Right hindlimb (tissue), 1 donor: ENCODE measurements at places on chromosomes 1 and 21.

GRCh38 chr1:48701445-48701844 lies 75.2 kb downstream of the BEND5 start:
- DNase-seq, result no peak

DNA sequence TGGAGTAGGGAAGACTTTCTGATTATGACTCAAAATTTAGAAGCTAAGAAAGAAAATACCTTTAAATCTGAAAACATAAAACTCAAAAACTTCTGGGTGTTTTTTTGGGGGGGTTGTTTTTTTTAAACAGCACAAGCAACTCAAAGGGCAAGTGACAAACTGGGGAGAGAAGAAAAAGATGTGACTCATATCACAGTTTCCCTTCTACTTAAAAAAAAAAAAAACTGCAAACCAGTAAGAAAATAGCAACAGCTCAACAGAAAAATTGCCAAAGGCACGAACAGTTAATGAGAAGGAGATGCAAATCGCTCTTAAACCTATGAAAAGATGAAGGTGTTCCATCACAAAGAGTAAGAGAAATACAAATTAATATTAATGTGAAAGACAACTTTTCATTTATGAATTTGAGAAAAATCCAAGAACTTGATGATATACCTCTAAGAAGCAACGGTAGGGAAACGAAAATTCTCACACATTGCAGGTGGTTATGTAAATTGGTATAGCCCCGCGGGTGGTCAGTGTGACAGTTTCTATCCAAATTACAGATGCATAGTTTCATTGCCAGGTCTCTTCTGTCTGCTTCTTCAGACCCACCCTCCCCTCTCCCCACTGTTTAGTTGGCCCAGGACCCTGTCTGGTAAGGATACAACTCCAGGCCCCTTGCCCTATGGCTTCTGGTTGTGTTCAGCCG lies 9.0 kb downstream of the IFNAR2 start:
- DNase-seq, result no peak

- no peak for DNase-seq
These were observed 36.7 kb upstream of the LRRC53 start for GRCh38 chr1:74548961-74549750.

DNA sequence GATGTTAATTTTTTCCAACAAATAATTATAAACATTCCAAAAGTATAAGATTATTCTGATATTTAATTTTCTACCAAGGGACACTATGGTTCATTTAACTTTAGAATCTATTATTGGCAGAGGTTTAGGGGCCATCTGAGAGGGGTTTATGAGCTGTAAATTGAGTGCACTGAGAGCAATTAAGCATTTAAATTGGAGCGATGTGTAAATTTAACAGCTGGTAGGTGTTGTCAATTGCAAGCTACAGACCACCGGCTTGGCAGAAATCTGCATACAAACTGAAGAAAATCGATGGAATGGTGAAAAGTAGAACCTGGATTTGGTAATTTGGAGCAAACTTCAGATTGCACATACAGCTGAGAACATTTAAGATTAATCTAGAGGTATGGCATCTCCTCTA lies 55.8 kb upstream of the MTF2 start:
- DNase-seq, result no peak

GRCh38 chr1:187415065-187415464 lies 586.3 kb downstream of the PLA2G4A start:
- DNase-seq, result no peak

- DNase-seq, result no peak
These were observed 25.3 kb downstream of the SH3BP5L start for GRCh38 chr1:248800459-248800858.

DNA sequence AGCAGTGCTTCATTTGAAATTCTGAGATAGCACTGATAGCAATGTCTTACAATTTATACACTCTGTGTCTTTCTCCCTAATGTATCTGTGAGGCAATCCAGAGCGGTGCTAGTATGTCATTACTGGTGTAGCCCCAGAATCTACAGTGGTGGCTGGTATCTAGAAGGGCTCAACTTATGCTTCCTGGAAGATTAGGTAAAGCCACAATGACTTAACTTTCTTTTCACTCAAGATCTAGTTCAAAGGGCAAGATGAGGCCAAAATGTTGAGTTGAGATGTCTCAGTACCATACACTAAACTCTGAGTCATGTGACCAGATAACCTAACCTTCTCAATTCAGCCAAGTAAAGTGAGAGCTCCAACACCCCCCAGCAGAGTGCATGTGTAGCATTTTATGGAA lies 77.5 kb downstream of the PAPPA2 start:
- DNase-seq, result no peak

DNA sequence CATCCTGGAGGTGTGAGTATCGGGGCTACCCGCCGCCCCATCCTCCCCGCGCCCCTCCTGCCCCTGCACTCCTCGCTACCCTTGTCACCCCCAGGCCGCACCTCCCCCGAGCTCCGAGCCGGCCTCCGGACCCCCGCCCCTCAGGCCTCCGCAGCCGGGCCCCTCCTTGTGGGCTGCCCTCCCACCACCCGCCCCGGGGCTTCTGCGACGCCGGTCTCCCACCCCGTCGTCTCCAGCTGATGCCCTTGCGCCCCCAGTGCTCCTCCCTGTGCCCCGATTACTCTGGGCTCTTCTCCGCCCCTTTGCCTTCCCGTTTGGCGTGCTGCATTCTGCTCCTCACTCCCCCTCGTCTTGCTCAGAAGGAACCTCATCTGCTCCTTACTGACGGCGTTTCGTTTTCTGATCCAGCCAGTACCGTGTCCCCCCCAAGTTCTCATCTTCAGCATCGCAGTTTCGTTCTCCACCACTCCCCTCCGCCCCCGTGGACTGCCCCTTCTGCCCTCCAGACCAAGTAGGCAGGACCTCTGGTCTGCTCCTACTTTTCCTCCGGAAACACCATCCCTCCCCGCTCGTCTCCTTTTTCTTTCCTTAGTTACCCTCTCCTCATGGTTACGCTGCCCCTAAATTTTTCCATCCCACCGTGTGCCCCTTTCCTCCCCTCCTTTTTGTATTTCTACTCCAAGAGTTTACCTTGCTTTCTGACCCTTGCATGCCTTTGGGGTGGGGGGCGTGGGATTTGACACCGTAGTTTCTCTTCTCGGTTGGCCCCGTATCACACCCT lies 841 bp downstream of the SNX27 start:
- DNase-seq, result peak; percentile 68

DNA sequence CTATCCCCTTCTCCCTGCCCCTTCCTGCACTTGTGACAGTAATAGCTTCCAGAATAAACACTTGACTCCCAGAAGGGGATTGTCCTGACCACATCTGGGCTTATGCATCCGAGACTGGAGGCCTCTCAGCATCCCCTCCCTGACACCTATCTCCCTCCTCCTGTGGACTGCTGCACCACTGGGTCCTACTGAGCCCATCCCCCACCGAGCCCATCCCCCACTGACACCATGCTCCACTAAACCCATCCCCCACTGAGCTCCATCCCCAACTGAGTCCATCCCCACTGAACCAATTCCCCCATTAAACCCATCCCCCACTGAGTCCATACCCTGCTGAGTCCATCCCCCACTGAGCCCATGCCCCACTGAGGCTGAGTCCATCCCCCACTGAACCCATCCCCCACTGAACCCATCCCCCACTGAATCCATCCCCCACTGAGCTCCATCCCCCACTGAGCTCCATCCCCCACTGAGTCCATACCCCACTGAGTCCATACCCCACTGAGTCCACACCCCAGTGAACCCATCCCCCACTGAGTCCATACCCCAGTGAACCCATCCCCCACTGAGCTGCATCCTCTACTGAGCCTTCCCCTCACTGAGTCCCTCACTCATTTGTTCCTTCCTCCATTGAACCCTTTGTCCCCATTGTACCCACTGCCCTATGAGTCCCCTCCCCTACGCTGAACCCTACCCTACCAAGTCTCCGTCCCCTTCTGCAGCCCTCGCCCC lies 5.6 kb downstream of the PDZK1IP1 start:
- no peak for DNase-seq

- DNase-seq, result no peak
These were observed 89.8 kb downstream of the DHRS3 start for GRCh38 chr1:12528021-12528852.

DNA sequence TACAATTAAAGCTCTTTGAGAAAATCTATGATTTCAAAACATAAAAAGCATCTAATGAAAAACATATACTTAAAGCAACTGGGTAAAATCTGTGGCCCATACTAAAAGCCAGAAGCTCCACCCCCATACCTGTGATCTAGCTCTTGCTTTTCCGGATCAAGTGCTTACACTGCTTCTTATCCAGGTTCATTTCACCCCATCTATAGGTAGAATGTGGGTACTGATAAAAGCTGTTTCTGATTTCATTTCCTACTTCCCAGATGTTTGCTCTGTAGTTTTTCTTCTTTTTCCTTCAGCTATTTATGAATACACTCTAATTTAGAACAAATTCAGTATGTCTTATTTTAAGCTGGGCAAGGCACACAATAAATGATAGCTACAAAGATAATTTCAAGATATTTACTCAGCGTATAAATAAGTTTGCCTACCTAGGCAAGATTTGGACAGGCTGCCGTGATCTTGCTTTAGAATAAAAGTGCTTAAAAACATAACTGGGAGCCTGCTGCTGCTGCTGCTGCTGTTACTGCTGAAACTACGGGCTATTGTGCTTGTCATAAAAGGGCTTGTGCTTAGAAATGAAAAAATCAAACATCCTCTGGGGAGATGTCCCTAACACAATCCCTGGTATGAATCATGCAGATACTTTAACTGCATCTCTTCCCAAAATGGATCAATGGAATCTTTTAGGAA lies 2.1 kb downstream of the SIPA1L2 start:
- no peak for DNase-seq

GRCh38 chr21:26117324-26117971 lies 53.1 kb downstream of the APP start:
- DNase-seq, result no peak

DNA sequence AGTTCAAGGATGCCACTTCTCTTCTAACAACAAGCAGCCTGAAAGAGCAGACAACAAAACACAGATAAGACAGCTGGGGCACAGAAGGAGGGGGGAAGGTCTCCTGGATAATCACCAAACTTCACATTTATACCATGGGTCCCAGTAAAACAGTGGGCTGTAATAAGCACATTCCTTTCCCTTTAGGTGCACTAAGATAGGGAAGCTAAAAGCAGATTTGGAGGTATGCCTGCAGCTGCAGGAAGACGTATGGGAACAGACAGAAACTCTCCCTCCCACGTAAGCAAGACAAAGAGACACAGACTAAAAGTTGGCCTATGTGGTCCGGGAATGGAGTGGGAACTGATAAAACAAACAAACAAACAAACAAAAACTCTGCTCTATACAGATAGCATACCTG lies 612.1 kb downstream of the MRPL39 start:
- no peak for DNase-seq

DNA sequence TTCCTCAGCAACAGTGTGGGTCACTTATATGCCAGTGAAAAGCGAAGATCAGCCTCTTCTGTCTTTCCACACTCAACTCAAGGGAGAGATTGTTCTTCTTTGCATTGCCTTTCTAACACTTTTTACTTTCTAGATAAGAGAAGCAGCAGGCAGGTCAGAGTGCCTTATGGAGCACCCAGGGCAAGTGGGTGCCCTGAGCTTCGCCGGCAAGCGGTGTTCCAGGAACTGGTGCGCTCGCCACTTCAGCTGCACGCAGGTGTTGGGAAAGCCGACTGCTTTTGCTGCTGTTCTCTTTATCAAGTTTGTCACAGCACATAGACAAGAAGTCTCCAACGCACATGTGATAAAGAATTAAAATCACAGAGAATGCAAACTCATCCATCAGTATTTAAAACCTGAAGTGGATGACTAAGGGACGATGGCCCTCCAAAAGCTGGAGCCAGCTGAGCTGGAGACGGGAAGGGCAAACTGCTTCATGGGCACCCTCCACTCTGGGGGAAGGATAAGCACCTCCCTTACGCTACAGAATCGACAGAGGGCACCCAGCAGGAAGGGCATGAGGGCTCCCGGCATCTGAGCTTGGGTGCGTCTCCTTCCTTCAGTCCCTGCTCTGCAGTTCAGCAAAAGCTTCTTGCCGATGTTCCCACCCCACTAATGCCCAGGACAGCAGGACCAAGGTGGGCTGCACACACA lies 20.7 kb downstream of the UBE2G2 start:
- DNase-seq, result no peak

DNA sequence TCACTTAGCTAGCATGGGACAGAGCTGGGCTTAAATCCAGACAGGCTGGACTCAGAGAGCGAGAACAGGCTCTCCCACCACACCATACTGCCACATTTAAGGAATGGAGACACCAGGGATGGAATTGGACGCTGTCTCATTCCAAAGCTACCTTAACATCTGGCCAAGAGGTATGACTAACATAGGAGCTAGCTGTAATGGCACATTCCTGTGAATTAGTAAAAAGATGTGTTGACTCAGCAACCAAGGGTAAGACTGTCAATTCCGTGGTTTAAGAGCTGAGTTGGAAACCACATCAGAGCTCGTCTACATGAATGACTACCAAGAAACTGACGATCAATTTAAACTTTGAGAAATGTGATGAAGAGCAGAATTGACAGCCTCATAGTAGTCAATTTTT lies 8.3 kb upstream of the TNFRSF9 start:
- DNase-seq, result no peak

- no peak for DNase-seq
These were observed 72.1 kb downstream of the NEK7 start for GRCh38 chr1:198228925-198229324.

DNA sequence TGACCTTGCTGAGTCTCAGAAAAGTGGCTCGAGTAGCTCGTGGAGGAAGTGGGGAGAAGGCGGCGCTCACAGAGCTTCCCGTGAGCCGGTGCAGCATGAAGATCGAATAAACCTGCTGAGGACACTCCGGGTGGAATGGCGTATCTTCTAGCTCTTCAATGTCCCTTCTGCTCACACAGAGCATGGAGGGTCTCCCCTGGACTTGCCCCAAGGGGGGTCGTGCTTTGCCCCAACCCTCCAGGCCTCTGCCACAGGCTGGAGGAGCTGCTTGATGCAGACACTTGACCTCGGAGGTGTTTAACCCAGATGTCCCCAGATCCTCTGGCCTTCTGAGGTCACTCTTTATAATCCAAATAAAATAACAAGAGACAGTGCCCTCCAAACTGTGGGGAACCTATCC lies 2.2 kb upstream of the KRTAP10-12 start:
- DNase-seq, result peak; percentile 11

GRCh38 chr21:35019631-35020032 lies 29.5 kb downstream of the RUNX1 start:
- DNase-seq, result no peak

DNA sequence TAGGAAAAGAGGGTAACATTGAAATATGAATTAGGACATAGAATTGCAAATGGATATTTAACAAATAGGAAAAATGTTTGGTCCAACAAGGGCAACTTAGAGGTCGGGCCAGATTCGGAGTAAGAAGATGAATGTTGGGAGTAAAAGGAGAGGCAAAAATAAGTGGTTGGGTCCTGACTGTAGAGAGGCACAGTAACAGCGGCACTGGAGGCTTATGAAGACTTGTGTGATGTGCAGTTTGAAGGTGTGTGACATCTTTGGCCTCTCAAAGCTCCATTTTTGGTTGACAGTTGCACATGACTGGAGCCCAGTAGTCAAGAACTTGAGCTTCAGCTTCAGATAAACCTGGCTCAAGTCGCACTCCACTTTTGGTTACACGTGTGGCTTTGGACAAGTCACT lies 109.9 kb upstream of the PAXBP1 start:
- no peak for DNase-seq

DNA sequence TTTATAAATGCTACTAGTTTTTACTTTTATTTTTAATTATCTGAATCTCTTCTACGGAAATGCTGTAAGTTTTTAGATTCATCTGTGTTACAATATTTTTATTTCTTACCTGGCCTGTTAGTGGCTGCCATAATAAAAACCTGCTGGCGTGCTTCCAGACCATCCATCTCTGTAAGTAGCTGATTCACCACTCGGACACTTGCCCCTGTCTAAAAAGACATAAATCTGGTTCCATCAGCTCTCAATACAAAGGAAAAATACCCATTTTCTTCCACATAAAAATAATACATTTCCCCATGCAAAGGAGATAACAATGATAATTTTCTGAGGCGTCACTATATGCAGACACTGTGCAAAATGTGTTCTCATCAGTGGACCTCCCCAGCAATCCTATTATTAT lies 62.0 kb downstream of the NVL start:
- no peak for DNase-seq
